EH (cell line): ENCODE measurements at places on chromosomes 5 and 9.

- peak; percentile 78 for DNase-seq
These were observed 56.3 kb upstream of the KCNN2 start for GRCh38 chr5:114305402-114306207.

DNA sequence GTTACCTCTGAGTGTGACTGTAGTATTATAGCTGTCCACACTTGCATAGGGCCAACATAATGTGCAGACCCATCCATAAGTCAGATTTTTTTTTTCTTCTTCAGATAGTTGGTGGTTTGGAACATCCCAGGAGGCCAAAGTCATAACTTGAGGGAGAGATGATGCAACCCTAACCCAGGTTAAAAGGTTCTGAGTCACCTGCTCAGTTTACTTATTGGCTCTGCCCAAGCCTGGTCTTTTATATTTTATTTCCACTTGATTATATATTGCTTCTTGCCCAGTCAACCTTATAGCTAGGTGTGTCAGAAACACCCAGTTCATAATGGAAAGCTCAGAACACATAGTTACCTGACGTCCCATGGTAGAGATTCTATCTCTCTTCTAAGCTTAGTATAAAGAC is 113.1 kb upstream of the PCSK1 start:
- no peak for DNase-seq

- DNase-seq: peak; percentile 93
These were observed 34.8 kb upstream of the GLRX start for GRCh38 chr5:95857185-95857945.

DNA sequence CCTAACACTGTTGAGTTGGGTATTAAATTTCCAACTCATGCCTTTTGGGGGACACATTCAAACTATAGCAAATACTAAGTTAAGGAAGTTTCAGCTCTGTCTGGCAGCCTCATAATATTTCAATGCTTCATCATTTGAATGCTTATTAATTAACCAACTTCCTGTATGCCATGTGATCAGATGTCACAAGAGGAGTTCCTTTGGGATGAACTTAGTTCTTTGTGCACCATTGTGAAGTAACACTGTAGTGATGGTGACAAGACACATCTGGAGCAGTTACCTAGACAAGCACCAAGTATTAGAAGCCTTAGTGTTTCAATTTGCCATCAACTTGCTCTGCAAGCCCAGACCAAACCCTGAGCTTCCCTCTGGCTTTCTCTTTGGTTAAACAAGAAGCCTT is 90.7 kb upstream of the IL12B start:
- no peak for DNase-seq

- no peak for DNase-seq
These were observed 279.9 kb downstream of the ENC1 start for GRCh38 chr5:74360535-74361210.

DNA sequence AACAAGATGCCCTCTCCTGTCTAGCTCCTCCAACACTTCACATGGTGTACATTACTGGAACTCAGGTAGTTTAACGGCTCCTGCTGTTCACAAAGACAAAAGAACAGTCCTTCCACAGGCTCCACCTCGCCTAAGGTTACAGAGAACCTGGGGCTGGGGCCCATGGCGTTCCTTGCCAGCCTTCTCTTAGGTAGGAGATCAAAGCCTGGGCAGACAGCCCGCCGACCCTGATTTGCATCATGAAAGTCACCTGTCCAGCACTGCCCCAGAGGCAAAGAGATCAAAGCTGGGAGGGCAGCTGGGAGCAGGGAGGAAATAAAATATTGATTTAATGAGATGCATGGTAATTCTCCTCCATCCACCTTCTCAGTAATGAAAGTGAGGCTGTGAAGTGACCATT is 115.0 kb upstream of the SLIT3 start:
- no peak for DNase-seq

DNA sequence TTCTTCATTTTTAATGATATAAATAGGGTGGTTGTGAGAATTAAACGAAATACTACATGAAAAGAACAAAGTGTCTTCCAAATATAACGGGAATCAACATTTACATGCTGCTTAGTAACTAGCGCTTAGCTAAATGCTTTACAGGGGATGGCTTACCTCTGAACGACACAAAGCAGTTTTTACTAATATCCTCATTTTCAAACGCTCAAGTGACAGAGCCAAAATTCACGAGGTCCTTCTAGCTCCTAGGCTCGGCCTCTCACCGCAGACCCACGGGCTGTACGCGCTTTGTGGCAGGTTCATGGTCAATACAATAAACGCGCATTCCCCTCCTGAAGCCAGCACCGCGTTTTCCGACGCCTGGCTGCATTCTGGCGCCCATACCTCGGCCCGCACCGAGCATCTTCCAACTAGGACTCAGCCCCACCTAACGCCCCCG is 442 bp downstream of the ZNF510 start:
- DNase-seq: no peak
